Natural killer cell treated with Interleukin-12 subunit alpha and Interleukin-12 subunit beta and Interleukin-15 and Interleukin-18, amount 100 ng/mL, for 72 hours (primary cell): ENCODE measurements at places on chromosomes 1 and 21.

- no peak for DNase-seq
These were observed 6.1 kb upstream of the MTF1 start for GRCh38 chr1:37865348-37866120.

GRCh38 chr1:79693441-79694114, 687.0 kb upstream of the ADGRL4 start:
- DNase-seq, result no peak

DNA sequence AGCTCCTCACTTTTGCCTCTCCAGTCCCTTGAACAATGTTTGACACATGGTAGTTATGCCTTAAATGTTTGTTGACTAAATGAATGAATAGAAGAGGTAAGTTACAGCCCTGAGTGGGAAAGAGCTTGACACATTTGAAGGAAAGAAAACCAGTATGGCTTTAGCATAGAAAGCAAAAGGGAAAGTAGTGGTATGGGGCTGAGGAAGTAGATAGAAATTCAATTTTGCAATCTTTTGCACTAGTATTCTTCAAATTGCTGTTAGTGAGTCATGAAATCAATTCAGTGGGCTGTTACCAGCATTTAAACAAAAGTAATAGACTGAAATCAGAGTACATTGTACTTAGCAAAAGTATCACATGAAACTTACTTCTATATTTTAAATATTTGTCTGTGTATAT, 21.1 kb downstream of the PLA2G4A start:
- DNase-seq, result no peak

- no peak for DNase-seq
These were observed 6.0 kb upstream of the VWA5B1 start for GRCh38 chr1:20284625-20285024.

- DNase-seq, result no peak
These were observed 17.2 kb downstream of the PGBD5 start for GRCh38 chr1:230408971-230409370.

DNA sequence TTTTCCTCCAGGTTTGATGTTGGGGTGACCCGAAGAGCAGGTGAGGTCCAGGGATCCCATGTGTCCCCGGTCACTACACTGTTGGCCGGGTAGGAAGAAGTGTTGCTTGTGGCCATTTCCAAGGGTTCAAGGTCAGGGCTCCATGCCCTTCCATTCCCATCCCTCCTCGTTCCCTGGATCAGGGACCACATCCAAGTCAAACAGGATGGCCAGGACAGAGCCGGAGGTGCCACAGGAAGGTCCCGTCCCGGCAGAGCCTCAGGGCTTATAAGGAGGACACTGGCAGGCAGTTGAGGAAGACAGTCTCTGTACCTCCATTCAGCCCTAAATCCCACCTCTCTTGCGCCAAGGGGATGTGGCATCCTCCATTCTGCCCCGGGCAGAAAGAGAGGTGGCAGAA, 22.0 kb upstream of the FAM131C start:
- no peak for DNase-seq

- no peak for DNase-seq
These were observed 1.9 kb upstream of the MYBPH start for GRCh38 chr1:203177470-203178039.

DNA sequence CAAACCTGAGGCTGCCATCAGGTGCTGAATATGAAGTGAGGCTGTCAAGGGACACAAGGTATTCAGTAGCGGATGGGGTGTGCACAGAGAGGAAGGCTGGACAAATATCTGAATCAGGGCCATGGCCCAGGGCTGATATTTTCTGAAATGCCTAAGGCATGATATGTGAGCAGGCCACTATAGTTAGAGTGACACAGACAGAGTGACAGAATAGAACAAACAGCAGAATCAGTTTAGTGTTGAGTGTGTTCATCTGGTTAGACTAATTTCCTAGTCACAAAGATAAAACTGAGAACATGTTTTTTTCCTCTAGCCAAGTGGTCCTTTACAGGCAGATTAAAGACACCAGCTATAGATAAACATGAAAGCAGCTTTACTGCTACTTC, 3.9 kb downstream of the OVAAL start:
- no peak for DNase-seq

DNA sequence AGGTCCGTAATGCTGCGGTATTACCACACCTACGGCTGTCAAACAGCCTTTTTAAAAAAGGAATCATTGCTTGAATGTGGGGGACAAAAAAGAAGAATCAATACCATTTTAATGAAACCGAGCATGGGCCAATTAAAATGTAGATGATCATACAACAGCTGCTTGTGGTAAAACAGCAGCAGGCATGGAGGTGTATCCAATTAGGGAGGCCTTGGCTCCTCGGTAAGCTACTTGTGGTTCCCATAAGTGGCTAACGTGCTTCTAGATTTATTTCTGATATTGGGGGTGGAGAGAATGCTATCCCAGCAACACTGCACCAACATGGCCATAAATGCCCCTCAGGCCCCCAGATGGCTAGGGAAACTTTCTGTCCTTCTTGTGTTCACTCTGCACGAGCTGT, 1.8 kb downstream of the PTPN14 start:
- DNase-seq, result no peak

GRCh38 chr1:11198257-11198656, 9.1 kb downstream of the ANGPTL7 start:
- DNase-seq, result no peak

DNA sequence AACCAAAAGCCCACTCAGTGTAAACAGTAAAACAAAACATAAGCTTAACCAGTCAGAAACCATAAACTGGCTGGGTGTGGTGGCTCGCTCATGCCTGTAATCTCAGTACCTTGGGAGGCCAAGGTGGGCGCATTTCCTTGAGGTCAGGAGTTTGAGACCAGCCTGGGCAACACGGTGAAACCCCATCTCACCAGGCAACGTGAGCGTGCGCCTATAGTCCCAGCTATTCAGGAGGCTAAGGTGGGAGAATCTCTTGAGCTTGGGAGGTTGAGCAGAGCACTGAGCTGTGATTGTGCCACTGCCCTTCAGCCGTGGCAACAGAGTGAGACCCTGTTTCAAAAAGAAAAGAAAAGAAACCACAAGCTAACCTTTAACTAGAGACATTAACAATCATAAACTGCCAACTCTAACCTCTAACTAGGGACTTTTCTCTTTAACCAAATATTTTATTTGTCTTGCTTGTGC, 13.1 kb upstream of the PRRC2C start:
- no peak for DNase-seq

DNA sequence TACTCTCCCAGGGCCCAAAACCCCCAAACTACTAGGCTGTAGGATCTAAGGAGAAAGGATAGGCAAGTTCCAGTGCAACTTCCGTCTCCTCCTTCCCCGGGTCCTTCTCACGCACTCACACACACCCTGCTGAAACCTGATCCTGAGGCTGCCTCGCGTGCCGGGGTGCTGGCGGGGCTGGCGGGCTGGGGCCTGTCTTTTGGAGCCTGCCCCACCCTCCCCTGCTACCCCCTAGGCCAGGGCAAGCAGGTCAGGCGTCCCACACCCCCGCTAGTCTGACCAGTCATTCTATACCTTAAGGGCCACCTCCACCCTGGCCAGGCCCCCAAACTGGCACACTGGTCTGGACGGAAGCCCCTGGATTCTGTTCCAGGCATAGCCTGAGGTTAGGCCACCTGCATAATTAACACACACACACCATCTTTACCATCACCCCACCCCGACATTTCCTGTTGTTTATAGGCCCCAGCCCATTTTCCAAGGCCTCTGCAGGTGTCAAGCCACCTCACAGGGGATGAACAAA, 48.3 kb upstream of the ARTN start:
- no peak for DNase-seq

- DNase-seq, result no peak
These were observed 25.2 kb upstream of the GNPAT start for GRCh38 chr1:231215681-231216385.

- DNase-seq, result no peak
These were observed 26.5 kb downstream of the ZNF124 start for GRCh38 chr1:247145279-247145678.

GRCh38 chr1:24664507-24665033, 21.5 kb downstream of the SRRM1 start:
- DNase-seq, result no peak

GRCh38 chr1:29365906-29366670, 129.8 kb downstream of the PTPRU start:
- no peak for DNase-seq

GRCh38 chr1:55812281-55812680, 597.1 kb upstream of the USP24 start:
- DNase-seq, result no peak

DNA sequence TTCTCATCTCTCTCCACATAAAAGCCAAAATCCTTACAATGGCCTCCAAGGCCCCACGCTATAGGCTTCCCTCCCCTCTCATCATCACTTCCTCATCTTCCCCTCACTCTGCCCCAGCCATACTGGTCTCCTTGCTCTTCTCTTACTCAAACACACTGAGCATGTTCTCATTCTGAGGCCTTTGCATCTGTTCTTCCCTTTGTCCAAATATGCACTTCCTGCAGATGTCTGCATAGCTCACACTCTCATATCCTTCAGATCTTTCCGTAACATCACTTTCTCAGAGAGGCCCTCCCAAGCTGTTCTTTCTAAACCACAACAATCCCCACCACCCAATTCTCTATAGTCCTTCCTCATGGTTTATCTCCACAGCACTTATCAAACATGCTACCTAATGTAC, 284.1 kb downstream of the HHIPL2 start:
- DNase-seq, result no peak

GRCh38 chr1:15475752-15476314, at the start of gene CELA2B:
TSS of gene CELA2B (plus strand) at chr1:15476104. CDS start at chr1:15476126, 22 bp downstream.
- DNase-seq, result no peak

GRCh38 chr1:25544243-25544764, 898 bp downstream of the LDLRAP1 start:
- no peak for DNase-seq

GRCh38 chr21:29819675-29820326, 120.0 kb downstream of the GRIK1 start:
- no peak for DNase-seq

- no peak for DNase-seq
These were observed 5.5 kb upstream of the TMEM54 start for GRCh38 chr1:32906654-32907053.

GRCh38 chr1:223557130-223557475, 108.4 kb downstream of the CAPN8 start:
- no peak for DNase-seq

- no peak for DNase-seq
These were observed 25.2 kb downstream of the WNT3A start for GRCh38 chr1:228032041-228032440.

- DNase-seq, result no peak
These were observed 28.0 kb upstream of the RNF2 start for GRCh38 chr1:185017338-185017737.

DNA sequence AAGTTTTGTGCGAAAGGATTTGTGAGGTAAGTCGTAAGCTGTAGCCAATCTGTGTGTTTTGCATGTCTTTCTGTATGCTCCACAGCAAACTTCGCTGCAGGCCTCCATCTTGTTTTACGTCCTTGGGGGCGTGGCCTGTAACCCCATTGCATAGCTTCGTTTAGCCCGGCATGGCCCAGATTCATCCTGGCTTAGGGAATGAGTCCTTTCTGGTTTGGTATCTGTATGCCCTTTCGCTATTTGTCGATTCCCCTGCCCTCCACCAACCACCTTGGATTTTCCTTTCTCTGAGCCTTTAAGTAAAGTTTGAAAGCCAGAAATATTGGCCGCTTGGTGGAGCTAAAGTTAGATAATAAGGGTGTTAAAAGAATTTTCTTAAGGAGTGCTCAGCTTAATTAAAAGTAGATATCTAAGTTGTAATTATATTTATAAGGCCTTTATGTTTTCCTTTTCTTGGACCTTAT, 1.1 kb downstream of the THEM4 start:
- DNase-seq, result no peak

- no peak for DNase-seq
These were observed at the start of gene CHI3L1 for GRCh38 chr1:203186446-203187303. TSS of gene CHI3L1 (minus strand) at chr1:203186704. CDS start at chr1:203186623, 81 bp downstream.

- no peak for DNase-seq
These were observed 333.5 kb upstream of the B3GALT2 start for GRCh38 chr1:193519922-193520321.

DNA sequence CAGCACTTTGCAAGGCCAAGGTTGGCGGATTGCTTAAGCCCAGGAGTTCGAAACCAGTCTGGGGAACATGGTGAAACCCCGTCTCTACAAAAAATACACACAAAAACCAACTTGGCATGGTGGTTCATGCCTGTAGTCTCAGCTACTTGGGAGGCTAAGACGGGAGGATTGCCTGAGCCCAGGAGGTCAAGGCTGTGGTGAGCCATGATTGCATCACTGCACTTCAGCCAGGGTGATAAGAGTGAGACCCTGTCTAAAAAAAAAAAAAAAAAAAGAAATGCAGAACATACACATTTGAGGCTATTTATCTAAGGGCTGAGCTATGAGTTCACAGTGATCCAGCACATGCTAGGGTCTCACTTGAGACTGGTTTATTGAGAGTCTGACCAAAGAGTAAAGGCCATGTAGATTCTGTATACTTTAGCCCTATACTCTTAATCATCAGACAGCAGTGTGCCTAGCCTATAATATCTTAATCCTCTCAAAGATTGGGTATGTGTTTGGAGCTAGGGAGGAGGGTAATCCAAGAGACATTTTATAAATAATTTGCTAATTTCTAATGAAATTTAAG, 23.9 kb downstream of the RNF2 start:
- DNase-seq, result no peak

DNA sequence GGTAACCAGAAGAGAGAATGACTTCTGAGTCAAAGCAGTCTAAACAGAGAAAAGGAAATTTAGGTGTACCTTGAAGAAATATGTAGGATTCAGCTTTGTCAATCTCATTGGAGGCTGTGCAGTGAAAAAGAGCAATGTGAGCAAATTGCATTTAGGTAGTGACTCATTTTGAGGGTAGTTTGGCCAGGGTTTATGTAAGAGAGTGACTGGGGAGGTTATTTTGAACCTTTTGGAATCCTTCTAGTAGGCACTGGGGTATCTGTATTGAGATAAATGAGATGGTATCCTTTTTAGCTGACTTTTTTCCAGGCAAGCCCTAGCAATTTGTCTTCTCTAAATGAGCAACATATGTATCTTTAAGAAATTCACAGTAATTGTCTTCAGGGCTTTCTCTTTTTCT, 95.9 kb downstream of the DISP1 start:
- DNase-seq, result no peak

- no peak for DNase-seq
These were observed 16.6 kb upstream of the LEMD1 start for GRCh38 chr1:205438213-205439158.

GRCh38 chr1:167683641-167684502, 37.9 kb upstream of the MPZL1 start:
- DNase-seq, result no peak

GRCh38 chr1:210344706-210345105, 16.0 kb downstream of the HHAT start:
- no peak for DNase-seq

DNA sequence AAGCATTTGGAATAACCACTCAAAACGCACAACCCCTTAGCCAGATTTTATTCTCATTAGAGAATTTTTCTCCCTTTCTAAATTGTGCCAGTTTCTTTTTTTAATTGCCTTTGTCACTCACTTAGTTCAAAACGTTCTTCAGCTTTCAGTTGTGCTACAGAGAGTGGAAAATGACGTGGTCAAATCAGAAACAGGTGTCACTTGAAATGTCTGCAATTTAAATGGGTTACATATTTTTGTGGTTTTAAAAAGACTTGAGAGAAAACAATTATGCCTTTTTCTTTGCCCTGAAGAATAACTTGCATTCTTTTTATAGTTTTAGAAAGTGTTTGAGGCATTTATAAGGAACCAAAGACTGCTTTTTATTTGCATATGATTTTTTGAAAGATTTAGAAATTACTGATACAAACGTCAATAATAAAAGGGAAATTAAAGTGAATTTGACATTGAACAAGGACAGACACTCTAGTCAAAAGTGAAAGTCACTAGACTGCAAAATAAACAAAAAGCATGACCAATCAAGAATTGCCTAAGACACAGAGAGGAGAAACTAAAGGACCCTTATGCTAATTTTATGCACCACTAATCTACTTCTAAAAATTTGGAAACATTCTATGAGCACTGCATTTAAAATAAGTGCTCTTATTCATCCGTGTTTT, 191.0 kb downstream of the TPR start:
- DNase-seq, result no peak
